DMS53 (cell line): ENCODE measurements at places on chromosomes 3 and 15.
A peak's percentile ranks its signal among the peaks of the same experiment; 100 is the strongest.

DNA sequence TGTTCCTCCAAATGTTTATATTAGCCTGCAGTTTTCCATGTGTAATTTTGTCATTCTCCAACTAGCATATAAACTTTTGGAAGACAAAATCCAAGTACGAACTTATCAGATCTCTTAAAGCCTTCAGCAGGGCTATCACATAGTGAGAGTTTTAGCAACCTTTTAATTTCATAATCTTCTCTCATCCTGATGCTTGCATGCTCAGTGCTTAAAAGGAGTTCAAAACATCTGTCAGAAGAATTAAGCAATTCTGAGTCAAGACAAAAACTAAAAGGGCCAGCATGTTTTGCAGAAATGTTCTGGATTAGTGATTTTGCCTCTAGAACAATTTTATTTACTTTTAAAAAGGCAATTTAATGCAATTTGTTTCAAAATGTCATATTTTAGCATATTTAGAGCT is 73.4 kb upstream of the SLC2A2 start:
- DNase-seq, result no peak

DNA sequence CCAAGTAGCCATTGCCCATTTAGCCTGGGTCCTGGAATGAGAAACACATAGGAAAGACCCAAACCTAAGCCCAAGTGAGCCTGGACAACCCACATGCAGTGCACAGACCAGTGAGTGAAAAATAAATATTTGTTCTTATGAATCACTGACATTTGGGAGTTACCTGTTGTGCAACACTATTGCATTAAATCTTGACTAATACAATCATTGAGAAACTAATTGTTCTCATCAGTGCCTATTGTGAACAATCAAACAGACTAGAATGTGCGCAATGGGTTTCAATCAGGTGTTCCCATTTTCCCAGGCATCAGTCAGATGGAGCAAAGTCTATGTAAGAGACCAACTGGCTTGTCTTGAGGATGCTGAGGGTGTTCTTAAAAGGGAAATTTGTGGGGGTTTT is 54.7 kb upstream of the CNOT10 start:
- peak; percentile 38 for DNase-seq

DNA sequence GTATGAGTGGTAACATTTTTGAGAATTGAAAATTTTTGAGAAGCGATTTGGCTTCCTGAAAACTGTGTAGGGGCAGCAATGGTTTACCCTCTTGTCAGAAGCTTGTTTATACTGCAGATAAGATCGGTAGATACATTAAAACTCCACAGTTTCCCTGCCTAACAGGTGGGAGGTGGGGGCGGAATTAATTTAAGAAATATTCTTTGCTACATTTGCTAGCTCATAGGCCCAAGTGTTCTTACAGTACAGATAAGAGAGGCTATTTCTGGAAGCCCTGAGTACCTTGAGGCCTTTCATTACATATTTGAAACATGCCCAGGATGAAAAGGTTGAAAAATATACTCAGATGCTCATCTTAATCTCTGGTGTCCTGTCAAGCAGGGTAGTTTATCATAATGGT is 285.5 kb downstream of the UBE2E2 start:
- no peak for DNase-seq

DNA sequence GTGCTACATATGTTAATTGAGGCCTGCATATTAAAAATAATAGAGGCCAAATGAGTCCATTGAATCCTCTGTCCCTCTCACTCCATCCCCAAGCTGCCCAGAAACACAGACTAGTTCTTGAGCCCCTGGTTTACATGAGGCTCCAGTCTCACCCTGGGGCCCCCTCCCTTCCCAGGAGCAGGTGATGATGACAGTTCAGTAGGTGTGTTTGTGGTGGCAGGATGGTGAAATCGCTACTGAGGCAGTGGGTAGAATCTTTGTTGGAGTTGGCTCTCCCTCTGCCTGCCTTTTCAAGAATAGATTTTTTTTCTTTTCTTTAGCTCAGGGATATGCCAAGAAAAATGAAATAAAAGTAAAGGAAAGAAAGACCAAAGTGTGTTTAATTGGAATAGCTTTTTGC is 288.7 kb downstream of the EPHB1 start:
- DNase-seq, result no peak

- DNase-seq, result peak; percentile 52
These were observed 427.5 kb downstream of the VGLL3 start for GRCh38 chr3:86563400-86563970.

DNA sequence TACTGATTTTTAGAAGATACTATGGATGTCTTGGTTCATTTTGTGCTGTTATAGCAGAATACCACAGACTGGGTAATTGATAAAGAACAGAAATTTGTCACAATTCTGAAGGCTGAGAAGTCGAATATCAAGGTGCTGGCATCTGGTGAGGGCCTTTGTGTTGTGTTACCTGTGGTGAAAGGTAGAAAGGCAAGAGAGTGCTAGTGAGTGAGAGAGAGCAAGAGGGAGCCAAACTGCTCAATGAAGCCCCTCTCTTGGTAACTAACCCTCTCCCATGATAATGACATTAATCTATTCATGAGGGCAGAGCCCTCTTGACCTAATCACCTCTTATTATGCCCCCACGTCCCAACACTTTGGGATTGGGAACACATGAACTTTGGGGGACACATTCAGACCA is 31.3 kb downstream of the PDCD6IP start:
- DNase-seq, result no peak

GRCh38 chr3:148500881-148501280 is 196.8 kb upstream of the AGTR1 start:
- no peak for DNase-seq

GRCh38 chr15:69316291-69316690 is 17.6 kb downstream of the PAQR5 start:
- no peak for DNase-seq

DNA sequence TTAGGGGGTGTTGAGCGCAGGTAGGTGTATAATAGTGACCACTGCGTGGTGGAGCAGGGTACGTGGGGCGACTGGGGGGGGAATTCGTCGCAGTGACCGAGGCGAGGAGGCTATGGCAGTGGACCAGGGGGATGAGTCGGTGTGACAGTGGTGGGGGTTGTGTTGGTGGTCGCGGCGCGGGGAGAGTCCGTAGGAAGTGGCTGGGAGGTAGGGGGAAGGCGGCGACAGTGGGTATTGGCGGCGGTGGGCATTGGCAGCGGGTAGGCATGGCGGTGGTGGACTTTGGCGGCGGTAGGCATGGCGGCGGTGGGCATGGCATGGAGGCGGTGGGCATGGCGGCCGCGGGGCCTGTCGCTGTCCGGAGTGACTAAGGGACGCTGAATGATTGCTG is 739 bp downstream of the SNRPN start:
- DNase-seq, result peak; percentile 50

GRCh38 chr3:146892041-146892440 is 286.9 kb upstream of the PLSCR5 start:
- DNase-seq, result no peak

- DNase-seq, result peak; percentile 67
These were observed 11.5 kb downstream of the APH1B start for GRCh38 chr15:63288778-63289378.

GRCh38 chr3:111351334-111351733 is 190.7 kb upstream of the CD96 start:
- DNase-seq, result no peak

DNA sequence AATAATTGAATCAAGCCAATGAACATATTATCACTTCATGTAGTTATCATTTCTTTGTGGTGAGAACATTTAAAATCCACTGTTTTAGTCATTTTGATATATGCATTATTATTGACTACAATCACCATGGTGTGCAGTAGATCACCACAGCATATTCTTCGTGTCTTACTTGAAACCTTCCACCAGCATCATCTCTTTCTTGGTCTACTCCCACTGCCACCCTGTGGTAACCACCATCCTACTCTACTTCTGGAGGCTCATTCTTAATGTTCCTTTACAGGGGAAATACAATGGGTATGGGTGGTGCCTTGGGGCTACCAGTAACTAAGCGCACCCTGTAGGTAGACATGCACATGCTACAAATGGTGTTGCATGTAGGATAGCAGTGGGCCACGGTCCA is 25.4 kb downstream of the PXK start:
- DNase-seq, result no peak

- no peak for DNase-seq
These were observed 9.2 kb upstream of the LDHAL6B start for GRCh38 chr15:59197454-59197853.

GRCh38 chr15:23073890-23074646 is 34.7 kb upstream of the TUBGCP5 start:
- peak; percentile 87 for DNase-seq
